ENCODE measurements at places on chromosomes 1 and 21.

- no peak for DNase-seq
Measured at GRCh38 chr1:158131217-158131616, 49.5 kb upstream of the CD1D start.

- no peak for DNase-seq
Measured at GRCh38 chr21:41634858-41635257, 126.9 kb upstream of the TMPRSS2 start.

- DNase-seq = no peak
Measured at GRCh38 chr1:207754974-207755700, 3.3 kb downstream of the CD46 start.

DNA sequence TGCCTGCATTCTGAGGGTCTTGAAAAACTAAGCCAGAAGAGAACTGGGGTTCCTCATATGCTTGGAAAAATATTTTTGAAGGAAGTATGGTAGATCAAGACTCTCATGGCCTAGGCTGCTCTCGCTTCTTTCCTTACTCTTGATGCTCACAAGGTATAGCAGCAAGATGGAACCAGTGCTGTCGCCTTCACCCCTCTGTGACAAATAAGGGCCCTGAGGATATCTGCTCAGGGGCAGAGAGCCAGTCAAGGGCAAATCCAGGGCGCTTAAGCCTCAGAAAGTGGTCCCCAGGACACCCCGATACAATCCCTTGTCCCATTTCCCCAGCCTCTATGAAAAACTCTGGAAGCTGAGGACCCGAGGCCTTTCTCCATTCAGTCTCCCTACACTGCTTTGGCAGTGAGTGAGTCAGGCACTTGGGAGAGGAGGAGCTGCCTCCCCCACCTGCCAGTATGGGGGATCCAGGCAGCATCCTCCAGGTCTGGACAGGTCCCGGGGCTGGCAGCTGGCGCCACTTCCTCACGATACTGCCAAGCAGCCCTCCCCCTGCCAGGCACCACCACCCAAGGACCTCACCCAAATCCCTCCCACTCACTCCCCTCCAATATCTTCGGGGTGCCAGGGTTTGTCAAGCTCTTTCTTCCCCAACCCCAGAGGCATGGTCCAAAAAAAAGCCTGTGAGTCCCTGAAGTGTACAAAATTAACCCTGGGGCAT is 1.3 kb downstream of the IGSF9 start:
- DNase-seq = no peak
